Upper lobe of left lung (tissue), 6 donors: ENCODE measurements at places on chromosomes 12 and 14. TPM values are rescaled to one million over a fixed set of nuclear protein-coding genes. Genes with fewer than 3 reads are reported as not detected.

- no peaks in the 10 kb centered on the region for H3K36me3 ChIP-seq
- H3K4me1 ChIP-seq = no peaks in the 10 kb centered on the region
- no peaks in the 10 kb centered on the region for H3K27me3 ChIP-seq
- H3K4me3 ChIP-seq = no peak overlapping the region
- H3K27ac ChIP-seq = no peak overlapping the region
These were observed 606.9 kb downstream of the FSCB start for GRCh38 chr14:43900173-43900655.

GRCh38 chr12:94666158-94666557, 15.8 kb upstream of the TMCC3 start:
- no peak overlapping the region for H3K4me3 ChIP-seq
- no peaks in the 10 kb centered on the region for H3K36me3 ChIP-seq
- no peaks in the 10 kb centered on the region for H3K27me3 ChIP-seq
- no peak for DNase-seq
- H3K27ac ChIP-seq = no peak overlapping the region

DNA sequence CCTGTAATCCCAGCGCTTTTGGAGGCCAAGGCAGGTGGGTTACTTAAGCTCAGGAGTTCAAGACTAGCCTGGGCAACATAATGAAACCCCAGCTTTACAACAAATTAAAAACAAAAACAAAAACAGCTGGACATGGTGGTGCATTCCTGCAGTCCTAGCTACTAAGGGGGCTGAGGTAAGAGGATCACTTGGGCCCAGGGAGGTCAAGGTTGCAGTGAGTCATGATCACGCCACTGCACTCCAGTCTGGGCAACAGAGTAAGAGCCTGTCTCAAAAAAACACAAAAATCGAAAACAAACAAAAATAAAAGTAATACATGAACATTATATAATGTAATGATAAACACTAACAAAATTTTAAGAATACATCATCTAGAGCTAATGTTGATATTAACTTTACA, 46.2 kb upstream of the GRIP1 start:
- H3K27me3 ChIP-seq = no peaks in the 10 kb centered on the region
- no peak overlapping the region for H3K27ac ChIP-seq
- H3K4me1 ChIP-seq = no peaks in the 10 kb centered on the region
- no peak overlapping the region for H3K4me3 ChIP-seq
- H3K36me3 ChIP-seq = no peaks in the 10 kb centered on the region

DNA sequence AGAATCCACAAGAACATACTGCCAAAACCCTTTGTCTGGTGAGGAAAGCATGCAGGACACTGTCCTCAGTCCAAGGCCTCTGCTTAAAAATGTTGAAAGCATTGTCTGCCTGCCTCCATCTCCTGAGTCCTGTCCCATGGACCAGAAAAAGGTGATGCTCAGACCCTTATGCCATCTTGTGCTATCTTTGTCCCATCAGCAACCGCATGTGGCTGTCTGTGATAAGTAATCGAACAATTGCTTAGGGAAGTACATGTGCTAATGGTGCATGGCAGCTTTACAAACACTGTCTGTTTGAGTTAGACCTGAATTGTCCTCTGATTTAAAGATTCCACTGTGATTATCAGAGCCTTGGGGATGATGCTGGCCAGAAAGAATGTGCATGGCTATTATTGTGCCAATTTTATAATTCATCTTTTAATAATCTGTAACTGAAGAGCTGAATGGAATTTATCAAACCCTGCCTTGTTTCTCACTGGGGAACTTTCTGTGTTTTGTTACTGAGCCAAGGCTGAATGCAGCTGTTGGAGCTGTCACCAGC, 177.5 kb downstream of the DACT1 start:
- no peaks in the 10 kb centered on the region for H3K4me1 ChIP-seq
- no peaks in the 10 kb centered on the region for H3K36me3 ChIP-seq
- no peak overlapping the region for H3K4me3 ChIP-seq
- DNase-seq = no peak
- no peaks in the 10 kb centered on the region for H3K27me3 ChIP-seq

DNA sequence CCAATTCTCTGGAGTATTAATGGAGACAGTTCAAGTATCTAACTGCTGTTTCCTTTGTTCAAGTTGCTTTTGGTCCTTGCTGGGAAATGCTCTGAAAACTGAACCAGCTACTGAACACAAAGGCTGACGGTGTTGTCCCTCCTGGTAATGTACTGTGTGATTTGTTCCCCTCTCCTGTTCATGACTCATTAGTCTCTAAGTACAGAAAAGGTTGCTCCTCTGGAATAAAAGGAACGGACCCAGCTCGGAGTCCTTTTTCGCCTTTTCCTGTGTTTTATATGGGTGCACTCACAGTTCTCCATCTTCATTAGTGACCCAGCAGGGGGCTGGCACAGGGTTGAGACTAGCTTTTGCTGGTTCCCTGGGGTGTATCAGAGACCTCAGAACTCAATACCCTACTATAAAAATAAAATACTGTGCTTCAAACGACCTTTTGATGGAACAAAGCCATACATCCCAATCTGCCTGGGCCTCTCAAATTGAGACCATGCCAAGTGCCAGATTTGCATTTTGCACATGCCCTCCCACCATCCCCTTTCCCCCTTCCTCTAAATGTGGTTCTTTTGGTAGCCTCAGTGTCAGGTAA, 269.7 kb downstream of the RAD51B start:
- no peak overlapping the region for H3K27ac ChIP-seq
- DNase-seq = no peak
- no peaks in the 10 kb centered on the region for H3K36me3 ChIP-seq
- H3K4me1 ChIP-seq = no peaks in the 10 kb centered on the region

Gene PMEL
- total RNA-seq = 2.6 TPM
